ENCODE measurements at places on chromosomes 6 and 20.
A peak's percentile ranks its signal among the peaks of the same experiment; 100 is the strongest.

GRCh38 chr6:37777272-37777834, 42.2 kb upstream of the ZFAND3 start:
- peak overlapping the region; percentile 24 for H3K4me3 ChIP-seq
- H3K27ac ChIP-seq: peak overlapping the region; percentile 86
- no peaks in the 10 kb centered on the region for H3K27me3 ChIP-seq
- no peaks in the 10 kb centered on the region for H3K36me3 ChIP-seq
- DNase-seq: peak; percentile 88
- peaks cover 25% of the 10 kb centered on the region for H3K4me1 ChIP-seq

GRCh38 chr6:25896252-25896651, 22.2 kb upstream of the SLC17A3 start:
- H3K4me3 ChIP-seq: no peak overlapping the region
- DNase-seq: no peak
- H3K4me1 ChIP-seq: no peaks in the 10 kb centered on the region

DNA sequence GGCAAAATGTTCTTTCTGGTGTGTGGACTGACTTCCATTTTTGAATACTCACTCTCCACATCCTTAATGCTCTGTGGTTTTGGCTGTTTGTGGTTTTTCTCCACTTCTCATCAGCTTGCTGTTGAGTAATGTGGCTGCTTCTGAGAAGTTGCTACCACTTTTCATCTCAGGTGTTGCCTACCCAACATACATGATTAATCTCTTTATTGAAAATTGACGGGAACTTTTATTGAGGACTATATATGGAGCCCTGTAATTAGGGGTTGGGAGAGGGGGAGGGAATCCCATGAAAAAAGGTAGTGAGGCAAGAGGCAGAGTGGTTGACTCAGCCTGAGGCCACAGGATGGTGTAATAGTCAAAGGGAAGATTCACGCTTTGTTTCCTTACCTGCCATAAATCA, 17.6 kb downstream of the IL22RA2 start:
- peak; percentile 56 for DNase-seq
- no peaks in the 10 kb centered on the region for H3K36me3 ChIP-seq
- no peak overlapping the region for H3K4me3 ChIP-seq
- no peak overlapping the region for H3K27ac ChIP-seq
- 0 out of 2 replicates have a peak, but pooled peaks cover 8% of the 10 kb centered on the region for H3K4me1 ChIP-seq

GRCh38 chr6:34472425-34472824, 6.5 kb downstream of the PACSIN1 start:
- DNase-seq: no peak
- no peak overlapping the region for H3K4me3 ChIP-seq
- H3K27me3 ChIP-seq: no peaks in the 10 kb centered on the region
- H3K36me3 ChIP-seq: no peaks in the 10 kb centered on the region
- peaks cover 18% of the 10 kb centered on the region for H3K4me1 ChIP-seq
- no peak overlapping the region for H3K27ac ChIP-seq

GRCh38 chr6:34315780-34316179, 67.0 kb upstream of the SMIM29 start:
- DNase-seq: peak; percentile 53
- H3K27ac ChIP-seq: peak overlapping the region; percentile 62
- no peaks in the 10 kb centered on the region for H3K36me3 ChIP-seq
- H3K27me3 ChIP-seq: no peaks in the 10 kb centered on the region
- H3K4me3 ChIP-seq: peak overlapping the region; percentile 28

- no peak overlapping the region for H3K4me3 ChIP-seq
- no peak overlapping the region for H3K27ac ChIP-seq
- DNase-seq: no peak
- no peaks in the 10 kb centered on the region for H3K4me1 ChIP-seq
- H3K36me3 ChIP-seq: no peaks in the 10 kb centered on the region
Measured at GRCh38 chr6:17354700-17355403, 38.5 kb upstream of the CAP2 start.

GRCh38 chr6:138864343-138864890, 68.5 kb downstream of the ECT2L start:
- no peak overlapping the region for H3K27ac ChIP-seq
- H3K27me3 ChIP-seq: no peaks in the 10 kb centered on the region
- no peak for DNase-seq
- no peaks in the 10 kb centered on the region for H3K4me1 ChIP-seq

- H3K4me1 ChIP-seq: peaks cover 5% of the 10 kb centered on the region
- no peaks in the 10 kb centered on the region for H3K27me3 ChIP-seq
Measured at GRCh38 chr6:142824426-142824825, 120.5 kb downstream of the HIVEP2 start.

- DNase-seq: no peak
- no peaks in the 10 kb centered on the region for H3K27me3 ChIP-seq
- H3K36me3 ChIP-seq: no peaks in the 10 kb centered on the region
- H3K4me1 ChIP-seq: no peaks in the 10 kb centered on the region
- no peak overlapping the region for H3K4me3 ChIP-seq
- H3K27ac ChIP-seq: no peak overlapping the region
Measured at GRCh38 chr6:159620947-159621346, 72.1 kb downstream of the SOD2 start.

- no peaks in the 10 kb centered on the region for H3K36me3 ChIP-seq
- no peak overlapping the region for H3K4me3 ChIP-seq
- H3K27ac ChIP-seq: no peak overlapping the region
- no peaks in the 10 kb centered on the region for H3K4me1 ChIP-seq
- H3K27me3 ChIP-seq: no peaks in the 10 kb centered on the region
Measured at GRCh38 chr6:39706819-39707335, 18.3 kb downstream of the KIF6 start.

GRCh38 chr20:61556111-61556510, 304.1 kb downstream of the CDH4 start:
- no peak overlapping the region for H3K27ac ChIP-seq
- H3K36me3 ChIP-seq: no peaks in the 10 kb centered on the region
- H3K4me3 ChIP-seq: no peak overlapping the region
- H3K27me3 ChIP-seq: peaks cover 81% of the 10 kb centered on the region

DNA sequence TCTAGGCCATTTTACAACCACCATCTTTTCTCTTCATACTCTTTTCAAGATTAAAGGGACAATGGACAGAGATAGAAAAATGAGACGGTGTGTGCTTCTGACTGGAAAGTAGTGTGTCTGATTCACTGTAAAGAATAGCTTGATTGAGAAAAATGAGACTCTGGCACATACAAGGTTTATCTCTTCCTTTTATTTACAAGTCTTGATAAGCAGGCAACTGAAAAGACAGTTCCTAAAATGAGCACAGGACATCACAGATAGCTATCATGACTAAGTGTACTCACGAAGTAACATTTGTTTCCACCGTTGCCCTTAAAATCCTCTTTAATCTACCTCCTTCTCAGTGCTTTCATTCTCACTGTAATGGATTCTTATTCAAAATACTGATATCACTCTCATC, 383.0 kb downstream of the TBC1D32 start:
- no peak overlapping the region for H3K27ac ChIP-seq
- H3K27me3 ChIP-seq: no peaks in the 10 kb centered on the region
- no peaks in the 10 kb centered on the region for H3K36me3 ChIP-seq
- H3K4me3 ChIP-seq: no peak overlapping the region
- no peaks in the 10 kb centered on the region for H3K4me1 ChIP-seq

DNA sequence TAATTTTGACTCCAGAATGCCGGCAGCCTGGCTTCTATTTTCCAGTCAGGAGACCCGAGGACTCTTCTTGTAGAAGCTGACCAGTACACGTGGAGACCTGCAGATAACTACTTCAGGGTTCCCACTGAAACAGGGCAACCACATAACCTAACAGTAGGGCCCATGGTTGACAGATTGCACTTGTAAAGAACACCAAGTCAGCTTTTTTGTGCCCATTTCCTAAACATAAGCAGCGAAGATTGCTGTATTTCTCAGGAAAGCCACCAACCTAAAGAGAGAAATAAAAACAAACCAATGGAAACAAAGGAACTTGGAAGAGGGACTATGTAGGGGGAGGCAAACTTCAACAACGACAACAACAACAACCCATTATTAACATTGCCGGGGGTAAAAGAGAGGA, 50.1 kb upstream of the EDN3 start:
- H3K4me1 ChIP-seq: no peaks in the 10 kb centered on the region
- H3K36me3 ChIP-seq: no peaks in the 10 kb centered on the region
- H3K27ac ChIP-seq: no peak overlapping the region

GRCh38 chr6:44676826-44677433, 289.4 kb downstream of the CDC5L start:
- no peaks in the 10 kb centered on the region for H3K36me3 ChIP-seq
- DNase-seq: no peak
- no peak overlapping the region for H3K27ac ChIP-seq
- no peaks in the 10 kb centered on the region for H3K4me1 ChIP-seq
- H3K4me3 ChIP-seq: no peak overlapping the region
- no peaks in the 10 kb centered on the region for H3K27me3 ChIP-seq

DNA sequence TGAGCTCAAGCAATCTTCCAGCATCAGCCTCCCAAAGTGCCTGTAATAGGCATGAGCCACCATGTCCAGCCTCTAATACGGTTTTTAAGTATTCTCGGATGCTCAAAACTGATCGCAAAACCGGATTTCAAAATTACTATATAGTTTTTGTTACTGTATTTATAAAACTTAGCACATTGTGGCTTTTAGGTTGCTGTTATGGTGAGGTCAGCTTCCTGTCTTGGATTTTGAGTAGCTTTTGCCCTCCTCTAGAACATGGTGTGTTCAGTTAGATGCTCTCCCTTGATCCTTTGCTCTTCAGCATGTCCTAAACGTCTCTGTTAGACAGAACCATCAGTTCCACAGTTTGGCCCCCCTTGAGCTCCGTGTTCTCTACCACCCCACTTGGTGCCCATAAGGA, 96.2 kb downstream of the RPP40 start:
- DNase-seq: peak; percentile 11
- no peak overlapping the region for H3K4me3 ChIP-seq
- no peaks in the 10 kb centered on the region for H3K27me3 ChIP-seq
- no peak overlapping the region for H3K27ac ChIP-seq

- H3K36me3 ChIP-seq: no peaks in the 10 kb centered on the region
- no peak for DNase-seq
- H3K4me1 ChIP-seq: no peaks in the 10 kb centered on the region
Measured at GRCh38 chr6:79676785-79677736, 45.9 kb downstream of the SH3BGRL2 start.

DNA sequence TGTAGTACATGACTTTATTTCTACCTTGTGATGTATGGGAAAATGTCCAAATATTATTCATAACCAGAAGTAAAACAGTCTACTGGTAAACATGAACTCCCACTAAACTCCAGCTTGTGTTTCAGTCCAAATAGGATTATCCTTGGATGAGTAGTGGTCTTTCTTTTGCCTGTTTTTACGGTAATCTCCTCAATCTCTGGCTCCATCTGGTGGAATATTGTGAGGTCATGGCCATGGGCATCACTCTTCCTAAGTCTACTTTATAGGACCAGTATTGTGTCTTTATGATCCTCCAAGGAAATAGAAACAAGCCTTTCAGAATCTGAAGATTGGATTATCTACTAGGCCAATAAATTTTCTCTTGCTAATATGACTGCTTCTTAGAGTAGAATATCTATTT, 505.0 kb downstream of the BMP2 start:
- H3K27me3 ChIP-seq: no peaks in the 10 kb centered on the region
- no peak overlapping the region for H3K4me3 ChIP-seq
- no peaks in the 10 kb centered on the region for H3K36me3 ChIP-seq
- no peak for DNase-seq
- no peak overlapping the region for H3K27ac ChIP-seq

- H3K4me1 ChIP-seq: peaks cover 4% of the 10 kb centered on the region
- H3K36me3 ChIP-seq: no peaks in the 10 kb centered on the region
- no peak overlapping the region for H3K27ac ChIP-seq
- DNase-seq: no peak
Measured at GRCh38 chr6:139597771-139598755, 223.6 kb upstream of the CITED2 start.

- no peaks in the 10 kb centered on the region for H3K4me1 ChIP-seq
- no peak for DNase-seq
- H3K36me3 ChIP-seq: no peaks in the 10 kb centered on the region
- H3K27ac ChIP-seq: no peak overlapping the region
- H3K27me3 ChIP-seq: no peaks in the 10 kb centered on the region
Measured at GRCh38 chr6:3769610-3770009, 18.1 kb upstream of the PXDC1 start.

DNA sequence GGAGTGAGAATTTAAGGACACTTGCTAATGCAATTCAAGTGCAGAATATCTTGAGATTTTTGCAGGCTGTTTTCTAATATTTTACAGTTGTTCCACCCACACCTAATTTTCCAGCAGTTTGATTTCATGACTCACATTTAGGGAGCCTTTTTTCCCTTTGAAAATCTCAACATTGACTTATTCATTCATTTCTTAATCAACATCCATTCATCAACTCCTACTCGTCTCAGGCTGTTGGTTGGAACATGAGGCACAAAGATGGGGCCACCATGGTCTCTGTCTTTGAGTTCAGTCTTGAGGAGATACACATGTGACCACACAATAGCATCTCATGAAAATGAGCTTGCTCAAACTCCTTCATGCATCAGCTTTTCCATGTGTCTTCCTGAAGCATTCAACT, 135.6 kb downstream of the UNC5CL start:
- H3K27me3 ChIP-seq: no peaks in the 10 kb centered on the region
- H3K27ac ChIP-seq: no peak overlapping the region
- H3K4me1 ChIP-seq: no peaks in the 10 kb centered on the region

DNA sequence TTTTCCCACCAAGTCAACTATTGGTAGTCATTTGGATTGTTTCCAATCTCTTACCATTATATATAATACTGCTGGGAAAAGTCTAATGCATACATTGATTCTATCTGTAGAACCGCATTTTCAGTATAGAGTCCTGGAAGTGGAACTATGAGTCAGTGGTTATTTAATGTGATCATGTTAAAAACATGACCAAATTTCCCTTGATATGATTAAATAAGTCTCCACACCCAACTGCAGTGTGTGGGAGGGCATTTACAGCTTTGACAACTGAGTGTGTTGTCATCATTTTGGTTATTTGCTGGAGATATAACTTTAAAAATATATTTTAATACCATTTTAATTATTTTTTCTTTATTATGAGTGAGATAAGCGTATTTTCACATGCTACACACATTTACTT, 1027.6 kb downstream of the EYS start:
- no peaks in the 10 kb centered on the region for H3K4me1 ChIP-seq
- no peaks in the 10 kb centered on the region for H3K27me3 ChIP-seq
- no peaks in the 10 kb centered on the region for H3K36me3 ChIP-seq
- no peak overlapping the region for H3K4me3 ChIP-seq
- no peak overlapping the region for H3K27ac ChIP-seq

GRCh38 chr6:132768051-132768517, 10.4 kb upstream of the VNN2 start:
- no peak overlapping the region for H3K27ac ChIP-seq
- H3K4me1 ChIP-seq: no peaks in the 10 kb centered on the region
- no peak for DNase-seq
- no peaks in the 10 kb centered on the region for H3K36me3 ChIP-seq

DNA sequence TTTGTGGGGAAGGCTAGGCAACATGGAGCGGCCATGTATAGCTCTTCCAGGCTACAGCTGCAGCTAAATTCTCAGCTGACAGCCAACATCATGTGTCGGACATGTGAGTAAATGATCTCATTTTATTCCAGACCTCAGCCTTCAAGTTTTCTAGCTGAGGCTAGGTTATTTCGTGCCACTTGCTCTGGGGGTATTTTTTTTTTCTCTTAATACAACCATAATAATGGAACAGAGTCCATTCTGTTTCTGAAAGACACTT, 573.5 kb downstream of the CD109 start:
- no peaks in the 10 kb centered on the region for H3K4me1 ChIP-seq
- H3K27ac ChIP-seq: no peak overlapping the region
- no peaks in the 10 kb centered on the region for H3K36me3 ChIP-seq
- H3K4me3 ChIP-seq: no peak overlapping the region

- no peak overlapping the region for H3K4me3 ChIP-seq
- no peak for DNase-seq
- H3K27ac ChIP-seq: no peak overlapping the region
- no peaks in the 10 kb centered on the region for H3K27me3 ChIP-seq
- no peaks in the 10 kb centered on the region for H3K36me3 ChIP-seq
Measured at GRCh38 chr6:24795106-24795505, 3.6 kb downstream of the ARMH2 start.
